Suppressor macrophage treated with lipopolysaccharide for 1 hour (primary cell): ENCODE measurements at places on chromosomes 6 and 20.
A peak's percentile ranks its signal among the peaks of the same experiment; 100 is the strongest.

DNA sequence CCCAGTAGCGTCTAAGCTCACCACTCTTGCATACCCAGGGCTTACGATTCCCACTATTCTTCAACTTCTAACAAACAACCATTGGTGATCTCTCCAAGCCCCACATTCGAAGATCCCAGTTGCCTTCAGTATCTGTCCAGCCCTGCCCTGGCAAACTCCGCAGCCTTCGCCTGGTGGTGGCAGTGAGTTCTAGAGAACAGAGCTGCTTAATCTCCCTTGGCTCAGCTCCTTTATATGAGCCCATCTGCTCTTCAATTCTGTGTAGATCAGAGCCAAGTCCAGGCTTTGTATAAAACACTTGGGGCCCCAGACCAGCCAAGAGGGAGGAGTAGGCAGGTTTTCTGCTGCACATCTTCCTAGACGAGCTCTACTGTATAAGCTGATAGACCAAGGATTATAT lies 193.3 kb downstream of the PHACTR1 start:
- DNase-seq = no peak

GRCh38 chr20:15515691-15516090 lies 1057.6 kb downstream of the KIF16B start:
- DNase-seq = no peak

DNA sequence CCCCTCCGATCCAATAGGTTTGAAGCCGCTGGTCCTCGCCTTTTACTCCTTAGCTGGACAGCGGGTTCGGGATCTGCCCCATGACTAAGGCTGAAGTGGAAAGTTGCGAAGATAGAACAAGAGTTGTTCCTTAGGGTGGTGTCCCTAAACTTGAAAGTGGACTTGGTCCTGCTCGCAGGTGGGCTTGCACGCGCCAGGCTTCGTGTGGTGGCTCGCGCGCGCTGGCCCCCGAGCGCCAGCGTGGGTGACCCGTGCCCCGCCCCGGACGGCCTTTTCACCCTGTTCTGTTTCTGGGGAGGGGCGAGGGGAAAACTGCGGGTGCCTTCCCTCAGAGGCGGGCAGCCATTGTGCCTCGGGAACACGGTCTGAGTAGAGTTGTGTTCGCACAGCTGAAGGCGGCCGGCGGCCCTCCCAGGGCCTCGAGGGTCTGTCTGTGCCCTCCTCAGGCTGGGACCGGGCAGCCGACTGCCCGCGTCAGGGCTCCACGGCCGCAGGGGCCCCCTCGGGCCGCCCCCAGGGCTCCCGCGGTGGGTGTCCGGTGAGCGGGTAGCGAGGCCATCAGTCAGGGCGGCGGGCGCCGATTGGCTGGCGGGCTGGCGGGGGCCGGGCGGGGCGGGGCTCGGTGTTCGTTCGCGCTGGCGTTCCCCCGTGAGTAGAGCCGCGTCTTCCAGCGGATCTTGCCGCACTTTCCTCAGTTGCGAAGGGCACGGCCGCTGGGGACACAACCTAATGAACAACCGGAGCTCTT lies 33.0 kb downstream of the RREB1 start:
- DNase-seq = peak; percentile 96

GRCh38 chr6:142569676-142570075 lies 267.9 kb downstream of the ADGRG6 start:
- no peak for DNase-seq

DNA sequence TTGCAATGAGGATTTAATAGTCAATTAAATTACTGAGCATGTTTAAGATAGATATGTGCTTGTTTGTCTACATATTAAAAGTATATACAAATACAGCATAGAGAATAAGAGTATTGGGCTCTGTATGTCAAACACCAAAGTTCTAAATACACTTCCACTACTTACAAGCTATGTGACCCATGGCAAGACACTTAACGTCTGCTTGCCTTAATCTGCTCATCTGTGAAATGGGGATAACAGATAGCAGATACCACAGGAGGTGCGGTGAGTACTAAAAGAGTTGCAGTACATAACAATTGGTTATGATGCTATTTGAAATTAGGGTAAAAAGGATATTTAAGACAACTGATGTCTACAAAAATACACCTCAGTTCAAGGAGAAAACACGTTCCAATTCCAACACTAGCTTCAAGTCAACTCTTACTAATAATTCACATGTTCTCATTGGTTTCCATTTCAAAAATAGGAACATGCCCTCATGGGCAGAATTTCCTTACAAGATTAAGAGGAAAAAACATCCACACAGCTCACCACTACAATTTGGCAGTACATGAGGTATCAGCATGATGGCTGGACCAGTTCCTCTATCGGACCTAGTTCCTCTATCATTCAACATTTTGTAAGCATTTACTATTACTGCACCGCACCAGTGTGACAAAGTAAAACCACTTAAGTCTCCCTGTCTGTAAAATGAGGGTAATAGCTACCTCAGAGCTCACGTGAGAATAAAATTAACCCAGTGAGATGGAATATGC lies 101.1 kb downstream of the SMLR1 start:
- peak; percentile 82 for DNase-seq

GRCh38 chr6:16206595-16207037 lies 31.8 kb upstream of the GMPR start:
- DNase-seq = peak; percentile 78

- DNase-seq = no peak
Measured at GRCh38 chr6:147738516-147739162, 230.1 kb downstream of the SAMD5 start.

- no peak for DNase-seq
Measured at GRCh38 chr20:24108581-24108980, 120.0 kb upstream of the GGTLC1 start.

DNA sequence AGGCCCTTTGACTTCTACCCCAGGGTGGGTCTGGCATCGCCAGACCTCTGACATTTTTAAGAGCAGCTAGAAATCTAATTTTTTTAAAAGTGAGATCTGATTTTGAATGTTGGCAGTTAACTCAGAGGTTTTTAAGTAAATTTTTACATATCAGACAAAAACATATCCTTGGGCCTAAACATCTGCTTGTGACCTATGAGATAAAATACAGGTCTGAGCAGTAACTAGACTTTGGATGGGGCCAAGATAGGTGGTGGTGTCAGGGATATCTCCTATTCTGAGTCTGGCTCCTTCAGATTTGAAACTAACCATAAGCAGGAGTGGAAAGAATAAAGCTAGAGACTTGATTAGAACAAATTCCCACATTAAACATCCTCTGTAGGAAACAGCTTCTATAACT lies 17.6 kb downstream of the RALY start:
- DNase-seq = no peak

DNA sequence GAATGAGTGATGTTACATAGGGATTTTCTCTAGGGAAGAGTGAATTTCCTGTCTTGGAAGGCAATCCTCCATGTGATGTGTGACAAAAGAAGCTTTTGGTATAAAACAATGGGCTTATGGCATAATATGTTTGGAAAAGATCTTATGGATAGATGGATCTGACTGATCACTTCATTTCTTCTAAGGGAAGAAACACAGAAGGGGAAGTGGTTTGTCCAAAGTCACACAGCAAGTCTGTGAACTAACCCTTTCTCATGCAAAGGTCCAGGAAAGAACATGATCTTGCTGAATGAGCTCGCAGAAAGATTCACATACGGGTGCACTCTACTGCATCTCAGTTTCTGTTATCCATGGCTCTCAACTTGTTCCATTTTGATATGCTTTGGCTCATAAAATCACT lies 575.9 kb upstream of the JAG1 start:
- no peak for DNase-seq

DNA sequence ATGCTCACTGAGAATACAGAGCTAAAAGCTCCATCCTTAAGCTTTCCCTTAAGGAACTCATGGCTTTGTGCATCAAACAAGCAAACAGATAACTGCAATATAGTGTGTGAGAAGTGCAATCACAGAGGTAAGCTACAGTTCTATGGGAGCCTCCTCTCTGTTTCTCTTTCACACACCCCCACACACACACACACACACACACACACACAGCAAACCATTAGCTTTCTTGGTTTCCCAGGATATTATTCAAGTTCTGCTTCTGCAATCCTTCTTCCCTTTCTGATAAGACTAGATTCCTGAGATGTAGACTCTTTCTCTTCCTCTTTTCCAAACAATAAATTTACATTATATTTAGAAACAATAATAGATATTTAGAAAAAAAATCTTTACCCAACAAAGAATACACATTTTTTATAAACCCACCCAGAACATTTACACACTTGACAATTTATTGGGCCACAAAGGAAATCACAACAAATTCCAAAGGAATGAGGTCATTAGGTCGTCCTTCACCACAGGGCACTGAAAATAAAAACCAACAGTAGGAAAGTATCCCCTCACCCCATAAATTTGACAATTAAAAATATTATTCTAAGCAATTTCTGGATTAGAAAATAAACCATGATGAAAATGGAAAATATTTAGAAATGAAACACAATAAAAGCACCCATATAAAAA lies 9.3 kb upstream of the GFOD1 start:
- DNase-seq = peak; percentile 62

- no peak for DNase-seq
Measured at GRCh38 chr6:154202958-154203357, 153.6 kb downstream of the IPCEF1 start.

GRCh38 chr20:59606566-59606965 lies 2.2 kb downstream of the PHACTR3 start:
- DNase-seq = no peak

DNA sequence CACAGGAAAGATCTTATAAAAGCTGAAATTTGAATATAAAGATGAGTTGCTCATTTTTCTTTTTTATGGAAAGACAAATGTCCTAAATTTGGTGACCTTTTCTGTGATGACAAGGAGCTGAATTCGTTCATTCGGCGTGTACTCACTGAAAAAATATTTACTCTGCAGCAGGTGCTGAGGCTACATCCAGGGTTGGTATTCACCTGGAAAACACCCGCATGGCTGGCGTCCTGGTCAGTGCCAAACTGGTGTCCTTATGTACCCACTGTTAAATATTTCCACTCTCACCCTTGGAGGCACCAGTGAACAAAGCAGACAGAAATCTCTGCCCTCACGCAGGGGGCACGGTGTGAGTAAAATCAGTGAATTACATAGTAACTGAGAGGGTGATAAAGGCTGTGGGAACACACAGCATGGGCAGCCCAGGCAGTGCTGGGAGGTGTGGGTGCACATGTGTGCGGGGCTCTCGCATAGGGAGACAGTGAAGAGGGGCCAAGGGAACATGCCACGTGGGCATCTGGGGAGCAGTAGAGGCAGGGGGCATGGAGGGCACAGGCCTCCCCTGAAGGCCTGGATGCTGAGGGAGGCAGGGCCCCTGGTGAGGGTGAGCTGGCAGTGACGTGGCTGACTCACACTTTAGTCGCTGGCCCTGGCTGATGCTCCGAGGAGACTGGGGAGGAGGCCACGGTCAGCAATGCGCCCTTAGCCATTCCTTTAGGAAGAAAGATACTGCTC lies 89.7 kb downstream of the INSM1 start:
- no peak for DNase-seq

DNA sequence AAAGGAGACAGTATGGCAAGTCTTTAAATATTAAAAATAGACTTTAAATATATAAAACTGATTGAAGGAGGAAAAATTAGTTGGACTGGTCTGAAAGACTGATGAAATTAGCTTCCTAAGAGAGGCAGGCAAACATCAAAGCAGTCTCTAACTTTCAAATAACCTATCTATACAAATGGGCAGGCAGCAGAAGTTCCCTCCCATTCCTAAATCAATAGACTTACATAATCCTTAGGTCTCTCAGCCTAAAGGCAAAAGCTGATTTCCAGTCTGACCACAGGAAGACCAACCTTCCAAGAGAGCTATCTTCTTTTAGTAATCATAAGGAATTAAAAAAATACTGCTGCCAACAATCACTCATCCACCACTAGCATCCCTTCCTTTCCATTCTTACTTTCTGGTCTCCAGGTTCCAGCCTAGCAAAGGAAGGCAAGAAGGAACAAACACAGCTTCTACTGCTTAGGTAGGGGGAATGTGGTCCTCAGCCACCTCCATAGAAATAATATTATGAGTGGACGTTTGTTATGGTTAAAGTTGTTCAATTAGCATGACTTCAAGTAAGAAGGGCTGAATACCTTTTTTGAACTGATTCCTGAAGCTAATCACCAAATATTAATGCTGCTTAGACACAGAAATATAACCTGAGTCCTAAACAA lies 44.1 kb downstream of the SESN1 start:
- no peak for DNase-seq

GRCh38 chr6:39590871-39591393 lies 134.3 kb downstream of the KIF6 start:
- no peak for DNase-seq

DNA sequence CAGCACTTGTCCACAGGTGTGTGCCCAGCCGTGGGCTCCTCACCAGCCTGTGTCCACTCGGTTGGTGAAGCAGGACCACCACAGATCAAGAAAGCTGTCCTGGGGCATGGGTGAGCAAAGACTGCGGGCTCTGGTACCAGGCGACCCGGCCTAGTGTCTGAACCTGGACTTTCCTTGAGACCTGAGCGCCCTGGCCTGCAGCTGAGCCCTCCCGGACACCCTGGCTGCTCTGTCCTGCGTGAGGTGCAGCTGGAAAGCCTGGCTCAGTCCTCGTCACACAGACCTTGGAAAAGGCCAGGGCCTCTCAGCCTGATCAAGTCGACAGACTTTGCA lies 201.2 kb upstream of the THBS2 start:
- no peak for DNase-seq

DNA sequence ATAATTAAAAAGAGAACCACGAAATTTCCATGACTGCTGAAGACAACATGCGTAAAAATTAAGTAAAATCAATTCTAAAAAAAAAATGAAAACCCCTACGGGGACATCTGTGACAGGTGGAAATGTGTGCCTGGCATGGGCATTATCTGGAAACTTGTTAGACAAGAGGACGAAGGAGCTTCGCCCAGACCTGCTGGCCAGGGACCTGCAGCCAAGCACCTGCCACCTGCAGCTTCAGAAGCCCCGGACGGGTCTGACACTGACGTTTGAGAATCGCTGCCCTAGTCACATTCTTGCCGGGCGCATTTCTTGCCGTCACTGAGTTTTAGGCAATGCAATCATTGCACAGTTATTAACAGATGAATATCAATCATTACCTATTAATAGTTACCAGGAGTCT lies 140.3 kb downstream of the SMOC2 start:
- no peak for DNase-seq

GRCh38 chr6:134532694-134533624 lies 215.0 kb upstream of the SGK1 start:
- no peak for DNase-seq

DNA sequence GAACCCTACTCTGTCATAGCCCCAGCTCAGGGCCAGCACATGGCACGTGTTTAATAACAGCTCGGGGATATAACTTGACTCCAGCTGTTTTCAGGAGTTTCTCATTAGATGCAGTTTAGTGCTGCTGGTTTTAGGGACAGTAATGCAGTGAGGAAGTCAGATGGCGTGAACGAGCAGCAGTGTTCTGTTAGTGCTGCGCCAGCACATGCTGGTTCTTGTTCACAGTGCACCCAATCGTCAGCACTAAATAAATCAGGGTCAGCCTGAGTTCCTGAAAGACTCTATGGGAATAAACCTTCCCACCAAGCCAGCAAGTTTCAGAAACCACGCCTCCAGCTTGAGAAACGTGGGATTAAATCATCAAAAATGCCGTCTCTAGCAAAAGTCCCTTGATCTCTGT lies 235.9 kb upstream of the SUPT3H start:
- DNase-seq = peak; percentile 70
